ENCODE measurements at places on chromosomes 5 and 9. TPM values are rescaled to one million over a fixed set of nuclear protein-coding genes. Genes with fewer than 3 reads are reported as not detected.

The ZNF354B gene
- total RNA-seq = 11.2 TPM

The CCL27 gene
- total RNA-seq = not detected

The SH3GL2 gene
- total RNA-seq = not detected

The SLC36A3 gene
- not detected for total RNA-seq

The CDH10 gene
- 0.16 TPM for total RNA-seq

The PCA3 gene
- not detected for total RNA-seq

The SLC46A2 gene
- not detected for total RNA-seq

The UCK1 gene
- total RNA-seq = 29.9 TPM

The GPRIN1 gene
- total RNA-seq = 3.9 TPM

The SV2C gene
- not detected for total RNA-seq

The MELK gene
- total RNA-seq = 7.6 TPM

Measured in hair follicle dermal papilla cell (primary cell).